ENCODE measurements at places on chromosomes 11 and 22.

DNA sequence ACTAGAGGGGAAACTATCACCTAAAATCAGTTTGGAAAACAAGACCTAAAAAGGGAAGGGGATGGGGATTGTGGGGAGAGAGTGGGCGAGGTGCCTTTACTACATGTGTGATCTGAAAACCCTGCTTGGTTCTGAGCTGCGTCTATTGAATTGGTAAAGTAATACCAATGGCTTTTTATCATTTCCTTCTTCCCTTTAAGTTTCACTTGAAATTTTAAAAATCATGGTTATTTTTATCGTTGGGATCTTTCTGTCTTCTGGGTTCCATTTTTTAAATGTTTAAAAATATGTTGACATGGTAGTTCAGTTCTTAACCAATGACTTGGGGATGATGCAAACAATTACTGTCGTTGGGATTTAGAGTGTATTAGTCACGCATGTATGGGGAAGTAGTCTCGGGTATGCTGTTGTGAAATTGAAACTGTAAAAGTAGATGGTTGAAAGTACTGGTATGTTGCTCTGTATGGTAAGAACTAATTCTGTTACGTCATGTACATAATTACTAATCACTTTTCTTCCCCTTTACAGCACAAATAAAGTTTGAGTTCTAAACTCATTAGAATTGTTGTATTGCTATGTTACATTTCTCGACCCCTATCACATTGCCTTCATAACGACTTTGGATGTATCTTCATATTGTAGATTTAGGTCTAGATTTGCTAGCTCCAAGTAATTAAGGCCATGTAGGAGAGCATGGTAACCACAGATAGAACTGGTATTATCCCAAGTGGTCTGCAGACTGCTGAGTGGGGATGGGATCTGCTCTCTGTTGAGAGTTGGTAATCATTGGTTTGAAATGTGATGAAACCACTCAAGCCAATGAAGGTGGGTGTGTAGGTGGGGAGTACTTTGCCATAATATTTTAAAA is 3.6 kb downstream of the NEAT1 start:
- DNase-seq, result peak; percentile 68

- DNase-seq, result peak; percentile 74
These were observed 9.5 kb downstream of the ATXN10 start for GRCh38 chr22:45680932-45681700.

GRCh38 chr11:45275828-45276227 is 10.3 kb downstream of the SYT13 start:
- peak; percentile 49 for DNase-seq

DNA sequence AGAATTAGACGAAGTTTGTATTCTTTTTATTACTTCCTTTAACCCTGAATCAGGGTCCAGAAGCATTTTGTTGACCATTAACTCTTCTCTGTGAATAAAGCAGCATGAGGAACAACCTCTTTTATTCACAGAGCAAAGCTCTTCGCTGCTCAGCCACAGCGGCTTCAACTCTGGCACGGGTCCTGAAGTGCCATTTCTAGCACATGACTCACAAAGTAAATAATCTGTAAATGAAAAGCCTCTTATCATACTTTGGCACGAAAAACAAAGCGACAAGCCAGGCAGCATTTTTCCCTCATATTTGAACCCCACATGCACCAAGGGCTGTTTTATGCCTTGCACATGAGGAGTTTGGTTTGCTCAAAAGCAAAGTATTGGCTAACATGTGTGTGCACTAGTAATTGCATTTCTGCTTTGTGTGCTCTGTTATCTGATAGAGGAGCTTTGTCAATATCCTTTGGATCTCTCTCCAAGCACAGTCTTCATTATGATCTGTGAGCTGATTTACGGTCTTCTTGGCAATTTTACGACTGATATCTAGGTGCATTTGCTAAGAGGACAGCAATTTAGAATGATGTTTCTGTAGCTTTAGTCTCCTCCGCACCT is 33.0 kb upstream of the APOBEC3A start:
- DNase-seq, result peak; percentile 88

- DNase-seq, result no peak
These were observed 10.6 kb upstream of the SORL1 start for GRCh38 chr11:121441521-121441920.

DNA sequence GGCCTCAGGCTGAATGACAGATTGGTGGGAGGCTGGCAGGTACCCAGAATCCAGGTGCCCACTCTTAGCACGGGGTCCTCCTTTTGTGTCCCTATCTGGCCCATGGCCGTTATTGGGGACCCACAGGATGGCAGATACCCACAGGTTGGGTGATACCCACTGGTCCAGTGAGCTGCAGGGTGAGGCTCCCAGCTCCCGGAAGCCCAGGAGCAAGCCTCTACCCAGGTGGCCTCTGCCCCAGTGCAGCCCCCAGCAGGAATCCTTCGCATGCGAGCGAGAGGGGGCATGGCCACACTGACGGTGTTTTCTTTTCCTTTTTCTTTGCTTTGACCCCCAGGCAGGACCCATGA is 116.1 kb downstream of the PHF21B start:
- DNase-seq, result no peak

DNA sequence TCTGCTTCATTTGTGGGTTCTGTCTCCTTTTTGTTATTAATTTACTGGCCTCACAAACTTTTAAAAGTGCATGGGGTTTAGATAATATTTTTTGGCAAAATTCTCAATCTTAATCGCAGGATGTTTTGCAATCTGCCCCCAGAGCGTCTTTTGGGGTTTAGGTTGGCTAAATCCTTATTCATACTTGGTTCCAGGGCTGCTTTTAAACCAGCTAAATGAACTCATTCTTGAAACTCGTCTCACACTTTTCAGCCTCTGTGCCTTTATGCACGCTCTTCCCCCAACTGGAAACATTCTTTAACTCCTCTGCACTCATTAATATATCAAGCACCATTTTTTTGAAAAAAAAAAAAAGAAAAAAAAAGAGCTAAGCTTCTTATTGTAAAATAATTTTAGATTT is 131.7 kb downstream of the KIF18A start:
- DNase-seq, result peak; percentile 6

DNA sequence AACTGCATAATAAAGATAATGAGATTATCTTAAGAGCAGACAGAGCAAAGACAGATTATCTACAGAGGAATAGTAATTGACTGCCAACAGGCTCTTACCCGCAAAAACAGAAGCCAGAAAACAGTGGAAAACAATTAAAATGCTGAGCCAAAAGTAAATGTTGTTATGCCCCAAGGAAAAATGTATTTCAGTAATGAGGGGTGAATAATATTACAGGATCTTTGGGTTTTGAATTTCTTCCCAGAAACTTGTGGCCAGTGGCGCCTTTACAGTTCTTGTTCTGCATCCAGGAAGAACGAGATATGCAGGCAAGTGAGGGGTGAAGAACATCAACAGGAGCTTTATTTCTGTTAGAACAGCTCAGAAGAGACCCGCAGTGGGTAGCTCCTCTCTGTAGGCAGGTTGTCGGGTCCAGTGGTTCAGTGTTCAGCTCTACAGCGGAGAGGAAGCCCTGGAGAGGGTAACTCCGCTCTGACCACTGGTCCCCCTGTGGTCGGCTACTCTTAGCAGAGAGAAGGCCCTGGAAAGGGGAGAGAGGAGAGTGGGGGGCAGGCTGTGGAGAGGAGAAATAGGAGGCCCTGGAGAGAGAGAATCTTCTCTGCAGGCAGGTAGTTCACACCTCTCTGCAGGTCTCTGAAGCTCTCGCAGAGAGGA is 51.8 kb upstream of the SC5D start:
- DNase-seq, result no peak

GRCh38 chr11:105610871-105611571 is 1.1 kb downstream of the GRIA4 start:
- DNase-seq, result no peak

- no peak for DNase-seq
These were observed 8.4 kb downstream of the KCTD17 start for GRCh38 chr22:37059876-37060449.

DNA sequence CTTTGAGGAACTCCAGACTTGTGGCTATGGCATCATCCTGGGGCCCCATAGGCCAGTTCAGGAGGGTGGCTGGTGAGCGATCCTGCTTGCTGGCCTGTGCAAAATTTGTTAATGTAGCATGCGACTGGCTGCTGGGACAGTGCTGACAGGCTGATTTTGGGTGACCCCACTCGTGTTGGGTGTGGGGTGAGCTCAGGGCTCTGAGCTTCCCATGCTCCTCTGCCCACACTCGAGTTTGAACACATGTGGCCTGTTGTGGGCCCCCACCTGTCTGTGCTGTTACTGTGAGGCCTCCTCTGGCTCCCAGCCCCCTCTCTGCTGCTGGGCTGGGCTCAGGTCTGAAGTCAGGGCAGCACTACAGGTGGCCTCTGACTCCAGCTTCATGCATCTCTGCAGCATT is 64.4 kb upstream of the MYEOV start:
- no peak for DNase-seq

DNA sequence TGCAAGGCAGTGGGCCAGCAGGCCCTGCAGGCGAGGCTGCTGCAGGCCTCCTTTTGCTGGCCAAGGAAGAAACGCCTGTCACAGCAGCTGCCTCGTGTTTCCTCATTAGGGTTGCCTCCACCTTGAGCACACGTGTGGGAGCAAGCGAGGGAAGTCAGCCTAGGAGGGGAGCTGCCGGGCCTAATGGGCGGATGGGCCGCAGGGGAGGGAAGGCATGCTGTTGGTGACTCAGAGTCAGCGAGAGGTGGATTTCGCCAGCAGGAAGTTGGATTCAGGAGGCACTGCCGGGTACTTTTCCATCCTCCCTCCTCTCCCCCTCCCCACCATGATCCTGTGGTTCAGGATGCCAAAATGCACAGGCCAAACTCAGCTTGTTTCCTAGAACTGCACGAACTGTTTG is 498.7 kb downstream of the METTL15 start:
- DNase-seq, result no peak

GRCh38 chr22:30649430-30650007 is 13.9 kb downstream of the SLC35E4 start:
- DNase-seq, result peak; percentile 94
